ENCODE measurements at places on chromosomes 7 and 10.

DNA sequence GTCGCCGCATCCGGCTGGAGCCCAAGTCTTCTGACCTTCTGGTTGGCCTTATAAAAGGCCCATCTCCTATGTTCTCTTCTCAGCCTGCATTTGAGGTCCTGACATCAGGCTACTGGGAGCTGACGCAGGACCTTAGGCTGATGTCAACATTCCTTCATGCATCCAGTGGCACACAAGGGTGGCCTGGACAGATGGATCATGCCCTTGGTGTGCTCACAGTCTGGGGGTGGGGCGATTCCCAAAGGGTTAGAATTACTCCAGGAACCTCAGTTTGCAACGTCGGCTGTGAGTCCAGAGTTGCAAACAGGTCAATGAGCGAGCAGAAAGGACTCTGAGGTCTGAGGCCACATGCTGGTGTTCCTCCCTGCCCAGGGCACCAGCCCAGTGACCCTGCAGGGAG lies 8.2 kb upstream of the CLIP2 start:
- DNase-seq = no peak

DNA sequence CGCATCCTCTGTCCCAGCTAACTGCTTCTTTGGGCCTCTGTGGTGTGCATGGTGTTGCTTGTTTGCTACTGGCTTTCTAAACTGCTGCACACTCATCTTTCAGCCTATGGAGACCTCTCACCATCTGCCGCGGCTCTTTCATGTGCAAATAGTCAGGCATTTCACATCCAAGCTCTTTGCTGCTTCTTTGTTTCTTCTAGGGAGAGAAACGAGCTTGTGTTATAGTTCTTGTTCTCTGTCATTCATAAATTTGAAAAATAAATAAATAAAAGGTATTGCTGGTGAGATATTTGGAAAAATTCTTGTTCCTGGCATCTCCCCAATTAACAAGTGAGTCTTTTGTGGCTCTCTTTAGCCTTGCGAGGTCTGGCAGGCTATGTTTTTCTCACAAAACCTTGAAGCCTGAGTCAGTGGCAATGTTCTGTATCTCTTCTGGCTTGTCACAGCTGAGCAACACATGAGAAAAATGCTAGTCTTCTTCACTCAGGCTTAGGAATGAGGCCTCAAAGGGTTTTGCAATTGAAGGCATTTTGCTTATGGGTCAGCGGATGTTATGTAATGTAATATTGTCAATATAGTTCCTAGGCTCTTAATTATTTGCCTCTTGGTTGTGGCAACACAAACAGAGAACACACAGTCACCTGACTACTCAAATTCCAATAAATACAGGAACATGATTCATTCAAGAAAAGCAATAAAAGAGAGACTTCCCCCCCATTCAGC lies 274.0 kb downstream of the FRMD4A start:
- DNase-seq = no peak

DNA sequence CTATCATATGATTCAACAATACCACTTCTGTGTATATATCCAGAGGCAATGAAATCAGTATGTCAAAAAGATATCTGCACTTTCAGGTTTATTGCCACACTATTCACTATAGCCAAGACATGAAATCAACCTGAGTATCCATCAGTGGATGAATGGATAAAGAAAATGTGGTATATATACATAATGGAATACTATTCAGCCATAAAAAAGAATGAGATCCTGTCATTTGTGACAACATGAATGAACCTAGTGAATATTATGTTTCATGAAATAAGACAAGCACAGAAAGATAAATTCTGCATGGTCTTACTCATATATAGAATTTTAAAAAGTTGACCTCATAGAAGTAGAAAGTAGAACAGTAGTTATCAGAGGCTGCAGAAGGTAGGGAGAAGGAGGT lies 281.1 kb downstream of the BAMBI start:
- no peak for DNase-seq

DNA sequence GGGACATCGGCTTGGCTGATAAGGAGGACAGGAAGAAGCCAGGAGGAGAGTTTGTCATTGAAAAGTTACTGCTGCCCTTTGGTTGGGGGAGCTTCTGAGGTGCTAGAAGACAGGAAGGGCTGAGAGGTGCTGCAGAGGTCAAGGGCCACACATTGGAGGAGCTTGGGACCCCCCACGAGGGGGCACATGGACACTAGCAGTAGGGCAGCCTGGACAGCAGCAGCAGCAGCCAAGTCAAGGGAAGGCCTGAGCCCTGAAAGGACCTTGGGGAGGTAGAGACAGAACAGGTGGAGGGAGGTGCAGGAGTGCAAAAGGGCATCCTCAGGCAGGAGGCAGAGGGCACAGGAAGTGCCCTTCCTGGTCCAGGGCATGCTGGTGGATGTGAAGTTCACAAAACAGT lies 439.7 kb upstream of the IGFBP3 start:
- no peak for DNase-seq

DNA sequence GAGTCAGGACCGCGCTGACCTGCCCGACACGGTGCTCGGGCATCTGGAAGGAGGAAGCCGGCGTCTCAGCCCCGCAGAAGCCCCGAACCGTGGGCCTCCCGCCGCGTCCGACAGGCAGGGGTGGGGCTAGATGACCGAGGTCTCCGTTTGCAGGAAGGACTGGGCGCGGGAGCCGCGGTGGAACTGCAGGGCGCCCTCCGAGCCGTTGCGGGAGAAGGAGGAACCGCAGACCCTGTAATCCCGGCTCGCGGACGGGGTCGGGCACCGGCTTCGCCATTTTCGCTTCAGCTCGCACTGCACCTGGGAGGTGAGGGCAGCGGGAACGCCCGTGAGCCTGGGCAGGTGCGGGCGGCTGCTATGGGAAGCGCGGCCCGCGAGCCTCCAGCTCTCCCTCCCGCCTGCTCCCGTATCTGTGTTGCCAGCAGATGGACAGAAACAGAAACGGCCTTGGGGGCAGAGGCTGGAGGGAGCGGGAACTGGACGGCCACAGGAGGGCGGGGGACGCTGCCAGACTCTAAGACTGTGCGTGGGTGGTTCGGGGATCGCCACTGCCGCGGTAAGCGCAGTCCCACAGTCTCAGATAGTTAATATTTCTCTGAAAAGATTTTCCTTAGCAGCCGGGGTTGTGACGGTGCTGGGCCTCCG lies 114.1 kb downstream of the VIPR2 start:
- peak; percentile 38 for DNase-seq

DNA sequence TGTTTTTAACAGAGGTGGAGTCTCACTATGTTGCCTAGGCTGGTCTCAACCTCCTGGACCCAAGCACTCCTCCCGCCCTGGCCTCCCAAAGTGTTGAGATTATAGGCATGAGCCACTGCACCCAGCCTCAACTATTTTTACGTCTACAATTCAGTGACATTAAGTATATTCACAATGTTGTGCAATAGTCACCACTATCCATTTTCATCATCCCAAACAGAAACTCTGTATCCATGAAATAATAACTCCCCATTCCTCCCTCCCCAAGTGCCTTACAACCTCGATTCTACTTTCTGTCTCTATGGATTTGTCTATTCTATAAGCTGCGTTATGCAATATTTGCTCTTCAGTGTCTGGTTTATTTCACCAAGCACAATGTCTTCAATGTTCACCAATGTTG lies 20.3 kb upstream of the ZNRF2 start:
- no peak for DNase-seq

GRCh38 chr10:129694691-129695243 lies 227.7 kb downstream of the MGMT start:
- DNase-seq = no peak

DNA sequence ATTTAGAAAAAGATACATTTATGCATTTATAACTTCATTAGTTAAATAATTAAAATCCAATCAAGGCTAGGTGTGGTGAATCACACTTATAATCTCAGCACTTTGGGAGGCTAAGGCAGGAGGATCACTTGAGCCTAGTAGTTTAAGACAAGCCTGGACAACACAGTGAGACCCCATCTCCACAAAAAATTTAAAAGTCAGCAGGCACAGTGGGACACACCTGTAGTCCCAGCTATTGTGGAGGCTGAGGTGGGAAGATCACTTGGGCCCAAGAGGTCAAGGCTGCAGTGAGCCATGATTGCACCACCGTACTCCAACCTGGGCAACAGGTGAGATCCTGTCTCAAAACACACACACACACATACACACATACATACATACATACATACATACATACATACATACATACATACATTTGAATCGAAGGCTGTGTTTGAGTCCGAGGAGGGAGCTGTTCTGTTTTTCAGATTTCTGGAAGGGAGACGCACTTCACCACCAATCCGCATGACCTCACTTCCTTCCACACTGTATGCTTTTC lies 30.1 kb downstream of the SFMBT2 start:
- DNase-seq = no peak
